ENCODE measurements at places on chromosomes 7 and 10.

- H3K4me3 ChIP-seq, result no peak overlapping the region
- no peaks in the 10 kb centered on the region for H3K4me1 ChIP-seq
- H3K36me3 ChIP-seq, result no peaks in the 10 kb centered on the region
- H3K27me3 ChIP-seq, result no peaks in the 10 kb centered on the region
- DNase-seq, result no peak
- H3K27ac ChIP-seq, result no peak overlapping the region
Observed at GRCh38 chr7:17682586-17682985, 257.7 kb downstream of the SNX13 start.

GRCh38 chr10:129509835-129510234, 42.8 kb downstream of the MGMT start:
- no peaks in the 10 kb centered on the region for H3K36me3 ChIP-seq
- no peak overlapping the region for H3K4me3 ChIP-seq
- H3K27ac ChIP-seq, result no peak overlapping the region
- DNase-seq, result no peak
- no peaks in the 10 kb centered on the region for H3K27me3 ChIP-seq

DNA sequence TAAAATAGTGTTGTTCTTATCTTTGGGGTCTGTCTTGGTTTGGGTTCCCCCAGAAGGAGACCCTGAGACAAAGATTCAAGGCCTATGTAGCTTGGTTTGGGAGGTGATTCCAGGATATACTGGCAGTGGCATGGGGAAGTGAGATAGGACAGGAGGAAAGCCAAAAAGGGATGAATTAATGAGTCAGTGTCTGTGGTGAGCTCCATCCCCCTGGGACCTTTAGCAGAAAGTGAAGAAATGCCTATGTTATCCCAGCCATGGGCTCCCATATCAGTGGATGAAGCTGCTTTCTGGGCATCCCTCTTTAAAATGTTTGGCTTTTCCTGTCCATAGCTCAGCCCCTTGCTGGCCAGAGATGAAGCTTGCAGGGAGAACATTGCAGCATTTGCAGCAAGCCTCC, 217.0 kb upstream of the CTBP2 start:
- H3K36me3 ChIP-seq, result no peaks in the 10 kb centered on the region
- DNase-seq, result no peak
- H3K27me3 ChIP-seq, result no peaks in the 10 kb centered on the region
- H3K4me1 ChIP-seq, result no peaks in the 10 kb centered on the region
- no peak overlapping the region for H3K27ac ChIP-seq

DNA sequence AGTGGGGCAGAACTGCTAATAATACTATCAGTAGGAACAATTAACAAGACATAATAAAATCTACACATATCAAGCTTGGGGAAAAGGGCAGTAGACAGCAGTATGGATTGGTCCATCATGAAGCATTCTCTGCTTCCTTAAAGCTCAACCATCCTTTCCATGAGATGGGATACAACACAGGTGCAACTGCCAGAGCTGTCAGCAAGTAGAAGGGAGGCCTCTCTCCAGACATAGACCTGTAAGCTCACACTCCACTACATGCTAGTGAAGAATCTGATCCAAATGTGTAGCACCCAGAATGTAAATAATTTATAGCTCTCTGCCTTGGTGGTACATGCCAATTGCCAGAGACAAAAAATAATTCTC, 41.5 kb upstream of the ANAPC16 start:
- no peaks in the 10 kb centered on the region for H3K4me1 ChIP-seq
- H3K4me3 ChIP-seq, result no peak overlapping the region
- H3K36me3 ChIP-seq, result 0 out of 2 replicates have a peak, but pooled peaks cover 2% of the 10 kb centered on the region
- DNase-seq, result no peak
- H3K27me3 ChIP-seq, result no peaks in the 10 kb centered on the region

DNA sequence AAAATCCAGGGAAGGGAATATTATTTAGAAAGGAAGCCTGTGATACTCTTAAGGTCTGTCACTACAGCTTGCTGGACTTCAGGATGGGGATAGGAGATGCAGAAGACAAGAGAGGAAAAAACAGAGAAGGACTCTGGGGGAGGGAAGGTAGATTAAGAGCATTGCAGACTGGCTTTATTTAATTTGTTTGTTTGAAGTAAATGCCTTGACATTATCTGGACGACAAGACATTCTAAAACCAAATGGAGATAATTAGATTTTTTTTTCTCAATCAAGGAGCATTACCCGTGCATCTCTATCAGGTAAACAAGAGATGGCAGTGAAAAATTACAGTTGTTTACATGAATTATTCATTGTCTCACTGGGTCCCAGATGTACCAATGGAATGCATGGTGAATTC, 24.3 kb downstream of the ACTA2 start:
- no peaks in the 10 kb centered on the region for H3K4me1 ChIP-seq
- no peak for DNase-seq
- no peaks in the 10 kb centered on the region for H3K36me3 ChIP-seq
- no peak overlapping the region for H3K27ac ChIP-seq
- H3K4me3 ChIP-seq, result no peak overlapping the region
